ENCODE measurements at places on chromosomes 12 and 14. TPM values are rescaled to one million over a fixed set of nuclear protein-coding genes. Genes with fewer than 3 reads are reported as not detected.

LRP1-AS gene
- not detected for total RNA-seq

ISM2 gene
- 0.26 TPM for total RNA-seq

SLC6A12 gene
- total RNA-seq = not detected

SERPINA5 gene
- 0.50 TPM for total RNA-seq

POTEM gene
- total RNA-seq = not detected

TBC1D30 gene
- total RNA-seq = 2.0 TPM

ESPL1 gene
- total RNA-seq = 4.8 TPM

PTMS gene
- total RNA-seq = 463 TPM

KRT83 gene
- total RNA-seq = not detected

TAS2R14 gene
- 2.6 TPM for total RNA-seq

FOXN4 gene
- total RNA-seq = not detected

NANOG gene
- total RNA-seq = not detected

NR1H4 gene
- not detected for total RNA-seq

NTN4 gene
- 336 TPM for total RNA-seq

RTL1 gene
- not detected for total RNA-seq

ITGB7 gene
- total RNA-seq = not detected

RD3L gene
- total RNA-seq = not detected

MYF5 gene
- not detected for total RNA-seq

CCDC38 gene
- total RNA-seq = not detected

HAL gene
- total RNA-seq = 0.92 TPM

PPP4R4 gene
- 0.22 TPM for total RNA-seq

CCDC85C gene
- 7.0 TPM for total RNA-seq

KCNA5 gene
- total RNA-seq = 6.5 TPM

TMCC3 gene
- 0.59 TPM for total RNA-seq

GARIN6 gene
- total RNA-seq = not detected

OR4E2 gene
- not detected for total RNA-seq

SLC7A8 gene
- total RNA-seq = 0.89 TPM

MLEC gene
- total RNA-seq = 143 TPM

FIGNL2 gene
- total RNA-seq = 0.30 TPM

RSRC2 gene
- total RNA-seq = 61.5 TPM

ARHGAP9 gene
- not detected for total RNA-seq

OR6C65 gene
- total RNA-seq = not detected

MAP3K9 gene
- total RNA-seq = 3.0 TPM

LRRC9 gene
- total RNA-seq = not detected

Data from chondrocyte (in vitro differentiated cells).